ENCODE measurements at places on chromosomes 13 and 19.

- no peak for DNase-seq
These were observed 15.3 kb upstream of the ZNF554 start for GRCh38 chr19:2804156-2805004.

GRCh38 chr13:110590577-110590976 lies 24.8 kb upstream of the NAXD start:
- DNase-seq = no peak

DNA sequence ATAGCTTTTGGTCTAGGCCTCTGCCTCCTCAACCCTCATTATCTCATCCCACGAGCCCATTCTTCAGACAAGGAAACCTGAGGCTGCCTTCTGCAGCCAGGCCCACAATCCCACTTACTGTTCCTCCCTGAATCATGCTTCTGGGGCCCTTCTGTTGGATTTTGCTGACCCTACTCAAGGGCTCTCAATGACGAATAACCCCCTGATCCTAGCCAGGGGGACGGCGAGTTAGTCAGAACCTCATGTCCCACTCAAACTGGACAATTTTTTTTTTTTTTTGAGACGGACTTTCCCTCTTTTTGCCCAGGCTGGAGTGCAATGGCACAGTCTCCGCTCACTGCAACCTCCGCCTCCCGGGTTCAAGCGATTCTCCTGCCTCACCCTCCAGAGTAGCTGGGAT lies 2.0 kb downstream of the CGB3 start:
- no peak for DNase-seq

GRCh38 chr19:55901369-55902079 lies 30.6 kb downstream of the NLRP13 start:
- DNase-seq = no peak

DNA sequence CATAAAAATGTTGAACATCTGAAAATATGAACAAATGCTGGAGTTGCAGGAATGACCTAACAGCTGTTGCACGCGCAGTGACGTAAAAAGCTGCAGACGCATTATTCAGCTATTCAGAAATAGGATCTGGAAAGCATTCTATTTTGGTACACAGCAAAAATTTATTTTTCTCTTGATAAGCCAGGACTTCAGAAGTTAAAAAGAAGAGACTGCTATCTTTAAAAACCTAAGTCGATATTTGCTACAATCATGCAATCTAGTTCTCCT lies 36.9 kb upstream of the STARD13 start:
- DNase-seq = no peak

- no peak for DNase-seq
These were observed 12.0 kb downstream of the COQ8B start for GRCh38 chr19:40704491-40705361.

GRCh38 chr19:48799358-48800300 lies 11.2 kb downstream of the BCAT2 start:
- no peak for DNase-seq

DNA sequence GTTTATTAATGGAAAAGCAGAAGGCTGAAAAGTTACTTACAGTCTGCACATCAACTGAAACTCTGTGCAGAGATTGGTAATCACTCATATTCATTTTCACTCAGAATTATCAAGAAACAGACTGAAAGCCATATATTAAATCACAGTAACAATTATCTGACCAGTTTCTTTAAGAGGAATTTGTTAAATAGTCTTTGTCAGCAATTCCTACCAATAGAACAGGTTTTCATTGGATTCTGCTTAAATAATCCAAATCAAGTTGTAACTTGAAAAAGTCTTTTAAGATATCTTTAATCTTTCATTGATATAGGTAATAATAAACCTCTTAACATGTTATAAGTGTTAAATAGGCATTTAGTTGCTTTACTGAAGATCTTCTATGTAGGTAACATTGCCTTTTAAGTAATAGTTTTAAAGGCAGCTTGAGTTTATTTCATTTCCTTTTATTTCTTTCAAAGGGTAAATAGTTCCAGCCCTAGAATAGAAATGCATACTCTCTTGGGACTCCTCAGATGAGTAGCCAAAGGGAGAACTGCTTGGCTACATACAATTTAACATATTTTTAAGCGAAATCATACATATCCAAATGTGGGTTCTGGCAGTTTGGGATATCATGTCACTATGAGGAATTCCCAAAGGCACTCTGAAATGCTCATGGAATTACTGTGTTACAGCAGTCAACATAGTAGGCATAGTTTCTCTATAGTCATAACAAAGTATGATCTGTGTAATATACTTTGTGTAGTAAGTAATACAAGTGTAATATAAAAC lies 326.0 kb upstream of the SPRY2 start:
- DNase-seq = no peak

DNA sequence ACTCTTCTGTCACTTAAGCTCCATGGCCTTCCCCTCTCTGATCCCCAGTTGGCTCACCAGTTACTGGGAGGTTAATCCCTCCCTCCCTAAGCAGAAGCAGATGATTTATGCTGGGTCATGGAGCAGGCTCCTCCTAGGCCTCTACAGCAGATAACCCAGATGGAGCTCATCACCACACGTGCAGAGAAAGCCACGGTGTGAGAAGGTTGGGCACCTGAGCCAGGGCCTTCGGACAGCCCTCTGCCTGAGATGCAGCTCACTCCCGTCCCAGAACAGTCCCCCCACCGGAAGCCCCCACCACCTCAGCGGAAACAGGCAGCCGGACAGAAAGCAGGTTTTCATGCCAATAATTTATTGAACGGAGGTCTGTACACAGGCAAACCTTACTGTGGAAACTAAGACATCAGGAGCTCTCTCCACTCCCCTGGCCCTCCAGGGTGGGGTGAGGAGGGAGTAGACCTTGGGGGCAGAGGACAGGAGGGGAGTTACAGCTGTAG lies 9.8 kb downstream of the ZNF526 start:
- no peak for DNase-seq

DNA sequence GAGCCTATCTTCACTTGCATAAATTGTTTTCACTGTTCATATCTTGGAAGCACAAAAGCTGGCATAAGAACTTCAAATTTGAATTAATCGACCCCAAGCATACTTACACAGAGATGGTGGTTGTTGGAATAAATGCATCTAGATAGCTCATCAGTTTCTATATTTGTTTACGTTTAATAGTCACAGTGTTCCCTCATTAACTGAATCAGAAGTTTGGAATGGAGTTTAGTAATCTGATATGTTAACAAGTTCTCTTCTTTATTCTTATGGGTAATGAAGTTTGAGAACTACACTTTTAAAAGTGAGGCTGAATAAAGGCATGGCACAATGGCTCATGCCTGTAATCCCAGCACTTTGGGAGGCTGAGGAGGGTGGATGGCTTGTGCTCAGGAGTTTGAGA lies 886.7 kb upstream of the PCDH20 start:
- no peak for DNase-seq

- no peak for DNase-seq
These were observed 5.8 kb downstream of the TM9SF2 start for GRCh38 chr13:99507054-99507453.

DNA sequence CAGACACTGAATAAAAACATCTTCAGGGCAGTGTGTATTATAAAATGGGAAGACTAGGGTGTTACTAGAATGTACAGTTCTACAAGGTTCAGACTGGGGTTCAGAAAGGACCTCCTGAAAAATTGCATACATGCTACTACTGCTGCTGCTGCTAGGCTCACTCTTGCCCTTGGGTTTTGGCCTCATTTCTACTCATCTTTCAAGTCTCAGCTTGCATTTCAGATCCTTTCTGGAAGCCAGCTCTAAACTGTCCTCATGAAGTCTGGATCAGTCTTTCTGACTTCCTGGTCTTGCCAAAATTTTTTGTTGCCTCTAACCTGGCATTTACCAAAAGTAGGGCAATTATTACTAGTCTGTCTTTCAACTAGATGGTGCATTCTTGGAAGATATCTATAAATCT lies 393.3 kb downstream of the DIAPH3 start:
- DNase-seq = no peak

DNA sequence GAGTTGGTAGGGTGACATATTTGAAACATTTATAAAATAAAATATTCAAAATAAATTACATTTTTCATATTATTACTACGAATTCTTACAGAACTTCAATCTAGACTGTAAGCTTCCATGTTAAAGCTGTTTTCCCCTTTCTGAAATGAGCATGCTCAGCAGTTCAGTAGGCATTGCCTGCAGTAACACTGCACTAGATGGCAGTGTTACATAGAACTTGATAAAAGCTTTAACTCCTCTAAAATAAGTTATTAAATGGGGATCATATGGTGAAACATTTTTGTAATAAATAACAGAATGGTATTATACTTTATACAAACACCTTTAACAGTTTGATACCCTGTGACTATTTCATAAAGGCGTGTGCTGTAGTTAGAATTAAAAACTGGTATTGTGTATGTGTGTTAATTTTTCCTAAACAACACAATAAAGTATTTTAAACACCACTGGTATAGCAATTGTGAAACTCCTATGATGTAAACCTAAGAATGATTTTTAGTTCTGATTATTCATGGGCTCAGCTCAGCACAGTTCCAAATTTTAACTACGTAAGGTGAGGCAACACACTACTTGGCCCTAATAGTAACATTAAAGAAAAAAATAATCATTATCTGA lies 11.6 kb upstream of the GPR18 start:
- no peak for DNase-seq

DNA sequence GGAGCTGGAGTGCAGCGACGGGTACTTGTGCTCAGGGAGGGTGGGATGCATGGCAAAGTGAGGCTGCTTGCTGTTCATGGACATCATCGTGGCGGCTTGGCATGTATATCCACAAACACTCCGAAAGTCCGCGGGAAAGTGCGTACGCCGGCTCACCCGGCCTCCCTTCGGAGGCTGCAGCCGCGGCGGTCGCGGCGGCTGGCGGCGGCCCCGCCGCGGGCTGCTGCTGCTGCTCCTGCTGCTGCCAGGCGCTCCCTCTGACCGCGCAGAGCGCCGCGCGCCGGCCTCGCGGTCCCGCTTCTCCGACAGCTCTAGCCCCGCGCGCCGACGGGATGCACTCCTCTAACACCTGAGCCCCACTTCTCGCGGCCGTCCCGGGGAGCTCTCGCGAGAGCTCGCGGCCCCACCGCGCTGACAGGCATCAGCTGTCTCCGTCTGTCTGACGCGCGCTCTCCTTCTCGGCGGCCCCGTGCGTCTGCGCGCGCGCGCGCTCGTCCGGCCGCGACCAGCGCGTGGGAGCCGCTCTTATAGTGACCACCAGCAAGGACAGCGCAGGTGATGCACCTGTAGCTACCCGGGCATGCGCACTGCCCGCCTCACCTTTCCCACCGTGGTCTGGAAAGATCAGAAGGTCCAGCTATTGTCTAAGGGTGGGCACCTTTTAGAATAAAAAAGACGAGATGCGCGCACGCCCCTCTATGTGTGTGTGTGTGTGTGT lies at the start of gene POU4F1:
POU4F1 (minus strand) TSS at position 313 of the 718 bp plus-strand sequence; CDS start at position 87, 226 bp downstream.
- peak; percentile 82 for DNase-seq

DNA sequence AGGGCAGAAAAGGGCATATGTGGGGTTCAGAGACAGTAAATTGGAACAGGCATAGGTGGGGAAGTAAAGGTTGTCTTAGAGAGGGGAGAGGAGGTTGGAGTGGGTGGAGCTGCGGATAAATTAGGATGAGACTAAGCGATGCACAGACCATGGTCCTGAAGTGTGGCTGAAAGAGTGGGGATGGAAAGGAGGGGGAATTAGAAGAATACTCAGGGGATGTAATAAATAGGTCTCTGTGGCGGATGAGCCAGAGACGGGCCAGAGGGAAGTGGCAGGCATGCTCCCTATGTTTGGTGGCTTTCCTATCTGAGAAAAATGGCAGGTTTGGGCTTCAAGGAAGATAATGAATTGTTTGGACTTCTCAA lies 123.4 kb downstream of the OLFM4 start:
- no peak for DNase-seq

DNA sequence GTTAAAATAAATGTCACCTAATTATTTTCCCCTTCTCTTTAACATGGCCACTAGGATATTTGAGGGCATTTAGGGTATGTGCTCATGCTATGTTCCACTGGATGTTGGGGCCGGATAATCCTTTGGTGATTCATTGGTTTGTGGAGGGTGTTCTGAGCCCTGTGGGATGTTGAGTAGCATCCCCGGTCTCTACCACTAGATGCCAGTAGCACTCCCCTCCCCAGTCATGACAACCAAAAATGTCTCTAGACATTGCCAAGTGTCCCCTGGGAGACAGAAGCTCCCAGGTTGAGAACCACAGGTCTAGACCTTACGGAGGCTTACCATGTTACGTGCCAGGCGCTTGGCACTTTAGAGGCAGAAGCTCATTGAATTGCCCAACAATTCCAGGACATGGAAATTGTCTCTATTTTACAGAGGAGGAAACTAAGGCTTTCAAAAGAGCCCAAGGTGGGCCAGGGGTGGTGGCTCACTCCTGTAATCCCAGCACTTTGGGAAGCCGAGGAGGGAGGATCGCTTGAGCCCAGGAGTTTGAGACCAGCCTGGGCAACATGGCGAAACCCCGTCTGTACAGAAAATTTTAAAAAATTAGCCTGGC lies 14.1 kb downstream of the SHANK1 start:
- DNase-seq = no peak

DNA sequence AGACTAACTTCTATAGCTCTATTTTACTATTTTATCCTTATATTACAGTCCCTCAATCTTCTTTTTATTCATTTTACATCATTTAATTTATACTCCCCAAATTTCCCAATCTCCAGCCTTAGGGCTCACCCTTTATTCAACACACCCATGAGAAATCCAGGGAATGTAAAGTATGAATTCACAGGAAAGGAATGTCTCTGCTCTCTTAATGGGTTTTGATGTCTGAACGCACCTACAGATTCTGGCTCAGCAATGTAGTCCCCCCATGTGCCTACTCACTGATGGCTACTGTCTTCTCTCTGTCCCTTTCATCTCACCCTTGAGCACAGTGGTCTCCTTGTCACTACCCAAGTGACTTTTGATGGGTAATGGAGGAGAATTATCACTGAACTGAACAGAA lies 32.8 kb downstream of the TNFSF13B start:
- no peak for DNase-seq

Measured in endothelial cell (in vitro differentiated cells).